AG20443 (cell line): ENCODE measurements at places on chromosomes 11 and 22.

GRCh38 chr11:27445625-27446024, 27.0 kb downstream of the LGR4 start:
- no peak for DNase-seq

- DNase-seq, result no peak
Measured at GRCh38 chr11:122737951-122738693, 82.6 kb downstream of the UBASH3B start.

GRCh38 chr11:1707751-1708150, 10.8 kb downstream of the KRTAP5-6 start:
- no peak for DNase-seq

GRCh38 chr22:49087198-49087597, 740.5 kb downstream of the BRD1 start:
- no peak for DNase-seq

- DNase-seq, result no peak
Measured at GRCh38 chr11:60455531-60456042, at the start of gene MS4A1. TSS of gene MS4A1 (plus strand) at chr11:60455847. CDS start at chr11:60462375, 6,528 bp downstream.

DNA sequence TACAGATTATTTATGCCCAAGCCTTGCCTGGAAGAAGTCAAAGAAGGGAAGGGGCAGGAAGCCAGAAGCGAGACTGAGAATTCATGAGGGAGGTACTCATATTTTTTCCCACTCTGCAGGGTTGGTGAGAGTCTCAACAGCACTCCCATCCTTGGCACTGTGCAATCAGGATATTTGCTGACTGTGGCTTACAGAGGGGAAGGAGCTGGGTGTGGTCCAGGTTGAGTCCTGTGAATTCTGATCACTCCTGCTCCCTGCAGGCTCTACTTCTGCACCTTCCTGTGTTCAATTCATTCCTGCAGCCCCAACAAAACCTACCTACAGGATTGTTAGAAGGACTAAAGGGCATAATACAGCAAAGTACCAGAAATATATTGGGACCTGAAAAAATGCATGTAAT, 530.5 kb downstream of the INSC start:
- no peak for DNase-seq

GRCh38 chr11:13327421-13327820, 49.8 kb downstream of the BMAL1 start:
- no peak for DNase-seq

- DNase-seq, result no peak
Measured at GRCh38 chr11:66150140-66150539, 80.1 kb downstream of the PACS1 start.
